Osteocyte (in vitro differentiated cells): ENCODE measurements at places on chromosomes 6 and 20. TPM values are rescaled to one million over a fixed set of nuclear protein-coding genes. Genes with fewer than 3 reads are reported as not detected.

GRCh38 chr20:62737271-62737811 lies 28.7 kb downstream of the NTSR1 start:
- no peak overlapping the region for H3K4me3 ChIP-seq
- DNase-seq = no peak
- H3K4me1 ChIP-seq = peaks cover 14% of the 10 kb centered on the region
- peaks cover 15% of the 10 kb centered on the region for H3K27me3 ChIP-seq

- H3K4me1 ChIP-seq = peaks cover 3% of the 10 kb centered on the region
- H3K27me3 ChIP-seq = no peaks in the 10 kb centered on the region
- H3K36me3 ChIP-seq = peaks cover 8% of the 10 kb centered on the region
- H3K27ac ChIP-seq = no peak overlapping the region
- no peak overlapping the region for H3K4me3 ChIP-seq
Measured at GRCh38 chr20:20546402-20546801, 166.0 kb downstream of the RALGAPA2 start.

DZANK1 gene
- total RNA-seq = 1.9 and 2.4 TPM in 2 replicates

DNA sequence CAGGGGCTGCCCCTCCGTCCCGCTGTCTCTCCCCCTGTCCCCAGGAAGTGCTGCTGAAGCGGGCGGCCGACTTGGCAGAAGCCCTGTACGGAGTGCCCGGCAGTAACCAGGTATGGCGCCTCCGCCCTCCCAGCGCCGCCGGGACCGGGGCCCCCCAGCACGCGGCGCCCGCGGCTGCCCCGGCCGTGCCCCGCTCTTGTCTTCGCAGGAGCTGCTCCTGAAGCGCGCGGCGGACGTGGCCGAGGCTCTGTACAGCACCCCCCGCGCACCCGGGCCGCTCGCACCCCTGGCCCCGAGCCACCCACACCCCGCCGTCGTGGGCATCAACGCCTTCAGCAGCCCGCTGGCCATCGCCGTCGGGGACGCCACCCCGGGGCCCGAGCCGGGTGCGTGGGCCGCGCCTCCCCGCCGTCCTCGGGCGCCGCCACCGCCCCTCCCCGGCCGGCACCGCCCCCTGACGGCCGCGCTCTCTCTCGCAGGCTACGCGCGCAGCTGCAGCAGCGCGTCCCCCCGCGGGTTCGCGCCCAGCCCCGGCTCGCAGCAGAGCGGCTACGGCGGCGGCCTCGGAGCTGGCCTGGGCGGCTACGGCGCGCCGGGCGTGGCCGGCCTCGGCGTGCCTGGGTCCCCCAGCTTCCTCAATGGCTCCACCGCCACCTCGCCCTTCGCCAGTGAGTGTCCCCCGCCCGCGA lies 48.4 kb downstream of the CPXM1 start:
- no peaks in the 10 kb centered on the region for H3K36me3 ChIP-seq
- DNase-seq = no peak
- peaks cover 23% of the 10 kb centered on the region for H3K4me1 ChIP-seq
- H3K27me3 ChIP-seq = peaks cover 58% of the 10 kb centered on the region

SOBP gene
- 6.1 and 7.4 TPM in 2 replicates for total RNA-seq

- peak overlapping the region; percentile 99 for H3K4me3 ChIP-seq
- H3K27me3 ChIP-seq = no peaks in the 10 kb centered on the region
- H3K36me3 ChIP-seq = peaks cover 4% of the 10 kb centered on the region
- H3K27ac ChIP-seq = peak overlapping the region; percentile 96
Measured at GRCh38 chr6:13709689-13710551, 1.7 kb downstream of the RANBP9 start.

MAN1A1 gene
- 6.8 and 7.0 TPM in 2 replicates for total RNA-seq

PNLDC1 gene
- total RNA-seq = not detected in 2 replicates

DNA sequence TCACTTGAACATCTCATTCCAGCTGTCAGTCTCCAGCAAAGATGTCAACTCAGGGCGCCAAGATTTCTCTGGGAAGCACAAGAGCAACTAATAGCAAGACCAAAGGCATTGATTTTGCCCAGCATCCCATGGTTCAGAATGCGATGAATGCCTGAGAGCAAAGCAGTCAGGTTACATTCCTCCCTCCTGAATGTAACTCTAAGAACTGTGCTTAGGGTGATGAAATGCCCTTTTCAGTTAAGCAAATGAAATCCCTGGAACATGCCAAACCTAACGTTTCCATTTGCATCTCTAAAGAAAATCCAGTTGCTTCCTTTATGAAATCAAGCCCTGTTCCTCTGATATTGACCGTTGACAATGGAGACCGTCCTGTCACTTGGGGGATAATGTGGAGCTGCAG lies 224.0 kb upstream of the PLN start:
- peaks cover 17% of the 10 kb centered on the region for H3K27me3 ChIP-seq
- no peaks in the 10 kb centered on the region for H3K36me3 ChIP-seq
- DNase-seq = no peak
- peaks cover 3% of the 10 kb centered on the region for H3K4me1 ChIP-seq
- H3K4me3 ChIP-seq = no peak overlapping the region

- H3K27ac ChIP-seq = peak overlapping the region; percentile 14
- H3K4me1 ChIP-seq = peaks cover 21% of the 10 kb centered on the region
- no peaks in the 10 kb centered on the region for H3K27me3 ChIP-seq
- DNase-seq = no peak
- no peaks in the 10 kb centered on the region for H3K36me3 ChIP-seq
- no peak overlapping the region for H3K4me3 ChIP-seq
Measured at GRCh38 chr20:5844063-5844681, 94.0 kb downstream of the SHLD1 start.

NFKBIE gene
- total RNA-seq = 11.1 and 13.1 TPM in 2 replicates

GRCh38 chr6:140817176-140817575 lies 1315.5 kb upstream of the GJE1 start:
- H3K4me3 ChIP-seq = no peak overlapping the region
- no peaks in the 10 kb centered on the region for H3K27me3 ChIP-seq
- no peak for DNase-seq

SMOC2 gene
- 11.5 and 11.6 TPM in 2 replicates for total RNA-seq

- peaks cover 25% of the 10 kb centered on the region for H3K4me1 ChIP-seq
- H3K27ac ChIP-seq = no peak overlapping the region
- no peak for DNase-seq
- no peak overlapping the region for H3K4me3 ChIP-seq
- no peaks in the 10 kb centered on the region for H3K36me3 ChIP-seq
Measured at GRCh38 chr20:63850689-63851547, 10.4 kb upstream of the ABHD16B start.

GRCh38 chr6:10545482-10545881 lies 24.3 kb downstream of the GCNT2 start:
- H3K36me3 ChIP-seq = no peaks in the 10 kb centered on the region
- peaks cover 25% of the 10 kb centered on the region for H3K27me3 ChIP-seq
- H3K4me3 ChIP-seq = no peak overlapping the region
- no peak for DNase-seq
- peak overlapping the region; percentile 44 for H3K27ac ChIP-seq

- no peak overlapping the region for H3K27ac ChIP-seq
- no peaks in the 10 kb centered on the region for H3K4me1 ChIP-seq
- H3K36me3 ChIP-seq = no peaks in the 10 kb centered on the region
- peaks cover 16% of the 10 kb centered on the region for H3K27me3 ChIP-seq
Measured at GRCh38 chr20:33477386-33478234, 12.3 kb upstream of the CBFA2T2 start.

- peaks cover 5% of the 10 kb centered on the region for H3K36me3 ChIP-seq
- DNase-seq = no peak
- H3K4me1 ChIP-seq = peaks cover 24% of the 10 kb centered on the region
- H3K4me3 ChIP-seq = peak overlapping the region; percentile 62
- peaks cover 25% of the 10 kb centered on the region for H3K27me3 ChIP-seq
- no peak overlapping the region for H3K27ac ChIP-seq
Measured at GRCh38 chr20:37407573-37408002, 61.6 kb downstream of the SRC start.

DNA sequence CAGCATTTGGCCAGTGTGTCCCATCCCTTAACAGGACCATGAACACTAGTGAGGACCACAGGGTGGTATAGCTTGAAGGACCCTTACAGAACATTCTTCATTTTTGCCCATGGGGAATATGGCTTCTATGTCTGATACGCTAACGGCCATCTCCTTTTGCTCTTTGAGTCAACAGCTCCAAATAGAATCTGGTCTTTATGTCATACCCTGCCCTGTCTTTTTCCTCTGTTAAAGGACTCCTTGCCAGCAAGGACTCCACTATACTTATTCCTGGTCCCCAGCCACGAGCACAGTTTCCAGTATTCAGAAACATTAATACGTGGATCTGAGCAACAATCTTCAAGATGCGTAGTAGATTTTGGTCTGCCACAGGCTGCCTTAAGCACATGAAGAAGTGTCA lies 22.5 kb downstream of the SERPINB1 start:
- peak overlapping the region; percentile 91 for H3K27ac ChIP-seq
- H3K36me3 ChIP-seq = peaks cover 3% of the 10 kb centered on the region
- DNase-seq = no peak

- no peak for DNase-seq
- no peaks in the 10 kb centered on the region for H3K27me3 ChIP-seq
- peaks cover 55% of the 10 kb centered on the region for H3K4me1 ChIP-seq
- peak overlapping the region; percentile 13 for H3K27ac ChIP-seq
- no peak overlapping the region for H3K4me3 ChIP-seq
Measured at GRCh38 chr6:89144354-89144906, 1.4 kb upstream of the PM20D2 start.

SEL1L2 gene
- total RNA-seq = not detected in 2 replicates

PAX1 gene
- total RNA-seq = not detected in 2 replicates

STMN3 gene
- 32.0 and 33.2 TPM in 2 replicates for total RNA-seq

ARMC12 gene
- total RNA-seq = 1.3 and 2.5 TPM in 2 replicates

PHACTR1 gene
- 1.0 and 1.6 TPM in 2 replicates for total RNA-seq

DNA sequence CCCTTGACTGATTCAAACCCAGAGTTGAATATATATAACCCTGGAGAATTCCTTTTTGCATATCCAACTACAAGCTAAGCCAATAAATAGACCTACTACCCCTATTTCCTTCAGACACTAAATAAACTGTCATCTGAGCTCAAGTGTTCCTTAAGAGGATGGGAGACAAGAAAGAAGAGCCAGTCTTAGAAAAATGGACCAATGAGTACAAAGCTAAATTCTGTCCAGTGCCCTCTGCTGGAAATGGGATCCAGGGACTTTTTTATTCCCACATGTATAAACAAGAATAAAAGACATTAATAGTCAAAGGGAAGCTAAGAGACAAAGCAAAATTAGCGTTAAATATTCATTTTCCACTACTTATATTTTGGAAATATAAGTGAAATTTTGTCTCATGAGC lies 4.8 kb downstream of the PPP1R10 start:
- H3K27me3 ChIP-seq = no peaks in the 10 kb centered on the region
- H3K36me3 ChIP-seq = peaks cover 51% of the 10 kb centered on the region
- H3K4me1 ChIP-seq = peaks cover 37% of the 10 kb centered on the region
- DNase-seq = no peak
- no peak overlapping the region for H3K4me3 ChIP-seq
- peak overlapping the region; percentile 43 for H3K27ac ChIP-seq

DNA sequence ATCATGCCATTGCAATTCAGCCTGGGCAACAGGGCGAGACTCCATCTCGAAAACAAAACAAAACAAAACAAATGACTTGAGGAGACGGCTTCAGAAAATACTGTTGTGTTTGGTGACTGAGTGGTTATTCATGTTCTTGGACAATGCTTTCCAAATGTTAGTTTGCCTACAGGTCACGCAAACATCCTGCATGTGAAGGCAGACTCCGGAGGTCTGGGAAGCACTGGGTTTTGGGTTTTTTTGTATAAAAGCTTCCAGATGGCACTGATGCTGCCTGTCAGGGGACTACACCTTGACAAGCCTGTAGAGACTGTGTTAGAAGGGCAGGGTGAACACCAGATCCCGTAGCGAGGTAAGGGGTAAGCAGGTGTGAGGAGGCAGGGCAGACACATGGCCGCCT lies 81.7 kb downstream of the THBS2 start:
- H3K36me3 ChIP-seq = peaks cover 13% of the 10 kb centered on the region
- H3K4me3 ChIP-seq = no peak overlapping the region
- peaks cover 65% of the 10 kb centered on the region for H3K4me1 ChIP-seq
- H3K27ac ChIP-seq = peak overlapping the region; percentile 96
- DNase-seq = peak; percentile 66

GRCh38 chr6:25064006-25064405 lies 128.2 kb upstream of the RIPOR2 start:
- no peak overlapping the region for H3K27ac ChIP-seq
- peaks cover 65% of the 10 kb centered on the region for H3K4me1 ChIP-seq
- no peaks in the 10 kb centered on the region for H3K36me3 ChIP-seq
- DNase-seq = no peak
- no peaks in the 10 kb centered on the region for H3K27me3 ChIP-seq
- no peak overlapping the region for H3K4me3 ChIP-seq

NINL gene
- total RNA-seq = 20.4 and 20.8 TPM in 2 replicates
